ENCODE measurements at places on chromosomes 7 and 10.

- DNase-seq, result no peak
Observed at GRCh38 chr10:32961895-32962369, 3.9 kb upstream of the ITGB1 start.

GRCh38 chr10:34884272-34884952 lies 69.3 kb upstream of the PARD3 start:
- DNase-seq, result no peak

DNA sequence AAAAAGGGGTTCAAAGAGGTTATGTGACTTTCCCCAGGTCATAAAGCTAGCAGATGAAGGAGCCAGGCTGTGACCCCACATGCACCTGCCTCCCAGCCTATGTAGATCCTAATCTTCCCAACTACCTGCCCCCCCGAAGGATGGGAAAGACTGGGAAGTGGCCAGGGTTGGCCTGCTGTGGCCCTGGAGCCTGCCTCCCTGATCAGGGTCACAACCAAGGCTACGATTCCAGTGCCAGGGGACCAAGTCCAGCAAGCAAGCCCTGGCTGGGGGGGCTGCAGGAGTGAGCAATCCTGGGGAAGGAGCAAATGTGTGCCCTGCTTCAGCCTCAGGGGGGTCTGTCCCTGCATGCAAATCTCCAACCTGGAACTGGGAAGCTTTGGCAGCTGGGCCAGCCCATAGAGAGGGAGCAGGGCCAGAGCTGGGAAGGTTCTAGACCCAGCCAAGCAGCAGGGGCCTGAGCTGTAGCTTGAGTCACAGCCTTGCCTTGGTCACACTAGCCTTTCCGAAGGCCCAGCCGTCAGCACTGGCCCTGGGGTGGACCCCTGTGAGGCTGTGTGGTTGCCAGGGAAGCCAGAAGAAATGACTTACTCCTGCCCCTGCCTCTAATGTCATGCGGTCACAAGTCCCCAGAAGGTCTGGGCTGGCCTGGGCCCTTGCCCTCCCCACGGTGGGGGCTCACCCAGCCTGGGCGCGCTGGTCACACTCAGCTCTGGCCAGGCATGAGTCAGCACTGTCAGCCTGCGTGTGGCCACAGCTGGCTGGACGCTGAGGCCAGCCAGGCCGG lies 96.4 kb upstream of the ZMIZ1 start:
- no peak for DNase-seq

- peak; percentile 65 for DNase-seq
Observed at GRCh38 chr7:14691597-14692203, 210.9 kb downstream of the DGKB start.

DNA sequence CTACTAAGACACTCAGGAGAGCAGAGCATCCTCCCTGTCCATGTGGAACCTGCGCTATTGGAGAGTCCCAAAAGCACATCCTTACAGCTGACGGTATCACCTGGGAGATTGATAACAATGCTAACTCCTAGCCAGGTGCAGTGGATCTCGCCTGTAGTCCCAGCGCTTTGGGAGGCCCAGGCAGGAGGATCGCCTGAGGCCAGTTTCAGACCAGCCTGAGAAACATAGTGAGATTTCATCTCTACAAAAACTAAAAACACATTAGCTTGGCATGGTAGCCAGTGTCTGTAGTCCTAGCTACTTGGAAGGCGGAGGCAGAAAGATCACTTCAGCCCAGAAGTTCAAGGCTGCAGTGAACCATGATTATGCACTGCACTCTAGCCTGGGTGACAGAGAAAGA lies 174.9 kb downstream of the ARHGAP12 start:
- DNase-seq, result no peak

DNA sequence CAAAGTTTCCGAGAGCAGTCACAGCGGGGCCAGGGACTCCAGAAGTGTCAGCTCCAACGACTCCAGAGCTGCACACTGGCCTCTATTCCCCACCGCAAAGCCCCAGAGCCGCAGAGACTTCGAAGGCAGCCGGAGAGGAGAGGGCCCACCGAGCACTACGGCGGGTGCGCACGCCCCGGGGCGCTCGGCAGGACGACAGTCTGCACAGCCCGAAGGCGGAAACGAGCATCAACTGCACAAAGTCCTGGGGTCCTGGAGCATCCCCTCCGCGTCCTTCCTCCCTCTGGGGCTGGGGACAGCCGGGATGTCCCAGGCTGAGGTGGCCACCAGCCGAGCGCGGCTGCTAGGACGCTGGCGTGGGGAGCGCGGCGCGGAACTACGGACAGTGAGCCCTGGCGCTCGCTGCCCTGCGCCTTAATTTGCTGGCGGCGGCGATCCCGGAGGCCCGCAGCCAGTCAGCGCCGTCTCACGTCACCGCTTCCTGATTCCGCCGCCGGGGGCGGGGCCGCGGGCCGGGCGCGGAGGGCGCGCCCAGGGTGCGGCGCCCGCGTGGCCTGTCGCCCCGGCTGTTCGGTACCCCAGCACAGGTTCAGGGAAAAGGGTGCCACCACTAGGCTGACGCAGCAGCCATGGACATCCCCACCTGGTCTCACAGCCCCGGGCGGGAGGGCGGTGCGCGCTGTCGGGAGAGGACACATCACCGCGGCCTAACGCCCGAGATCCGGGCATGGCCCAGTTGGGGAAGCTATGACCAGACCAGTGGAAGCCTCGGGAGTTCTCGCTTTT lies at the start of gene TBX20:
TSS of gene TBX20 (minus strand) at position 391 of the 786 bp plus-strand sequence. CDS start 480 bp downstream, outside the sequence.
- DNase-seq, result no peak

DNA sequence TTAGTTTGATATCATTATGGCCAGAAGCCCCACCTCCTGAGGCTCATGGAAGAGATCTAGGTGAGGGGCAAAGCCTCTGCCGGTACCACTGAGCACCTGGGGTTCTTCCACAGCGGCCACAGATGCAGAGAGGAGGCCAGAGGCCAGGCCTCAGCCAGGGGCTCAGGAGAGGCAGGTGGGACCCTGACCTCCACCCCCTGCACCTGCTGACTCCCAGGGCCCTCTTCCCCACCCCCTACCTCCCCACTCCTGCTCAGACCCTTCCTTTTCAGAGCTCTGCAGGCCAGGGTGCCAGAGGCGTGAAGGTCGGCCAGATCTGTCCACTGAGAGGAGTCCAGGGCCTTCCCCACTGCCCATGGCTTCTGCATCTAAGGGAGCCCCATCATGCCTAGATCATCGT lies 178.7 kb upstream of the PPP2R2D start:
- DNase-seq, result no peak

- no peak for DNase-seq
Observed at GRCh38 chr7:134353411-134353810, 36.7 kb upstream of the SLC35B4 start.

- DNase-seq, result no peak
Observed at GRCh38 chr7:110685899-110686298, 405.0 kb upstream of the LRRN3 start.

- no peak for DNase-seq
Observed at GRCh38 chr7:116630357-116630756, 41.6 kb upstream of the MET start.

GRCh38 chr7:111765751-111766643 lies 203.7 kb upstream of the IMMP2L start:
- DNase-seq, result no peak

- DNase-seq, result no peak
Observed at GRCh38 chr10:18059826-18060559, 80.2 kb upstream of the CACNB2 start.

DNA sequence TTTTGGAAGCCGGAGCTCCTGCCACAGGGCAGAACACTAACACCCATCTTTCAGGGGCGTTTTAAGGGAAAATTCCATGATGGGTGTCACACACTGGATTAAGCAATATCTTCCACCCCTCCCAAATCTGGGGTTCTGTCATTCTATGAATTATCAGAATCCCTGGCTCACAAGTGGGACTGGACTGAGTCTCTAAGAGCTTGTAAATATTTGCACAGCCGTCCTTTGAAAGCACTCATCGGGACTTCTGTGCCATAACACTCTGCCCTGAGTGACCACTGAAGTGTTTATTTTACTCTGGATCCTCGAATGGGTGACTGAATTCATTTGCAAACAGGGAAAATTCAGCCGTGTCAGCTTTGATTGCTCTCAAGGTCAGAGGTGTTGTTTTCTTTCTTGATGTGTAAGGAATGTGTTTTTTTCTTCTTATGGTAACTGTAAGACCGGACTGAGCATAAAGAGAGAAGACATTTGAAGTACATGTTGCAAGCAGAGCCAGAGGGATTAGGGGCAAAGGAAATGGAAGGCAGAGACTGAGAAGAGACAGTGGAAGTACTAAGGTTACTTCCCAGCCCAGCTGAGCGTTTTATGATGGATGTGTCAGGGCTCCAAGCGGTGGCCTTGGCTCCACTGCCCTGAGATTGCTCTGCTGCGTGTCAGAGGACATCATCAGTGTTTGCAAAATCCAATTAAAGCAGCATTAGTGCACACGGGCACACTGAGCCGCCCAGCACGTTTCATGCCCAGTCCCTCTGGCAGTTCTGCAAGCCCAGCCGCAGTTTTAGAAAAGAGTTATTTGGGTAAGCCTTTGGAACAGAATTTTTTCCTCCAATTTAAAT lies 17.7 kb upstream of the GTPBP4 start:
- no peak for DNase-seq

DNA sequence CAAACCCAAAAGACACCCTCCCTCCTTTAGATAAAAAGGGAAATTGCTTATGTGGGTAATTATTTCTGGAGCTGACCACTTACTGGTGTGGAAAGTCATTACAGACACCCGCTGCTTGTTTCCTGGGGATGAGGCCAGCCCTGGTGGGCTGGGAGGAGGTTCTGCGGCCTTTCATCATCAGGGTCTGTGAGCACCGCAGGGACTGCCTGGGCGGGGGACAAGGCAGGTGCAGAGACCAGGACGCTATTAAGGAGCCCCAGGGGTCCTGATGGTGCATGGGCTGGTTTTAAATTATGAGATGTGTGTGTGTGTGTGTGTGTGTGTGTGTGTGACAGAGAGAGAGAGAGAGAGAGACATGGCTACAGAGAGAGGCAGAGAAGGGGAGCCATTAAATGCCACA lies 171.2 kb downstream of the DNAJB6 start:
- DNase-seq, result no peak

- no peak for DNase-seq
Observed at GRCh38 chr7:86925221-86925620, 134.2 kb downstream of the ELAPOR2 start.

GRCh38 chr7:100127866-100128636 lies 1.3 kb downstream of the MBLAC1 start:
- DNase-seq, result no peak

- DNase-seq, result no peak
Observed at GRCh38 chr7:134962270-134962780, 24.0 kb upstream of the AGBL3 start.

DNA sequence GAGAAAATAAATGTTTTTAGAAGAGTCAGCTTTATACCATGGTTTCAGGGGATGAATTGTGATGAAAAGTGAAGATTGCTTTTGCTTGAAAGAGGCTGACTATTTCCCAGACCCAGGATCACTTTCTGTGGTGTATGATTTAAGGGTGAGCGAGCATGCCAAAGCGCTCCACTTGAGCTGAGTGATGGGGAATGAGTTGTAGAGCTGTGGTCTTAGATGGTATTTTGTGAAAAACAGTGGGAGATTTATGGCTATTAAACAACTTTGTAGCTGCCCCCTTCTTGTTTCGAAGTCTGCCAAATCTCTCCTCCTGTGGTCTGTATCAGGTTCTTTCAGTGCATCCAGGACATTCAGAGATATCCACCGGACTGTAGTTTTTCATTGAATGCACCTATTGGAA lies 888.2 kb downstream of the LRMDA start:
- DNase-seq, result no peak

- no peak for DNase-seq
Observed at GRCh38 chr10:130932326-130933007, 379.1 kb downstream of the TCERG1L start.

Data from CD8-positive, alpha-beta T cell (primary cell).